IMR-90 (cell line): ENCODE measurements at places on chromosomes 3 and 15. TPM values are rescaled to one million over a fixed set of nuclear protein-coding genes. Genes with fewer than 3 reads are reported as not detected.

STAC gene
- polyA plus RNA-seq, result 0.19 and 0.43 TPM in 2 replicates

P2RY14 gene
- polyA plus RNA-seq, result not detected in 2 replicates

SYNPR gene
- not detected in 2 replicates for polyA plus RNA-seq

SLC24A5 gene
- not detected in 2 replicates for polyA plus RNA-seq

C2CD4A gene
- polyA plus RNA-seq, result not detected in 2 replicates

LEKR1 gene
- 0.10 and 0.19 TPM in 2 replicates for polyA plus RNA-seq
